AG10803 (cell line): ENCODE measurements at places on chromosomes 3 and 15.

GRCh38 chr3:159001711-159002110 lies 199.9 kb downstream of the MFSD1 start:
- DNase-seq: no peak

- peak; percentile 36 for DNase-seq
Measured at GRCh38 chr15:55587321-55588069, 650 bp downstream of the PYGO1 start.

DNA sequence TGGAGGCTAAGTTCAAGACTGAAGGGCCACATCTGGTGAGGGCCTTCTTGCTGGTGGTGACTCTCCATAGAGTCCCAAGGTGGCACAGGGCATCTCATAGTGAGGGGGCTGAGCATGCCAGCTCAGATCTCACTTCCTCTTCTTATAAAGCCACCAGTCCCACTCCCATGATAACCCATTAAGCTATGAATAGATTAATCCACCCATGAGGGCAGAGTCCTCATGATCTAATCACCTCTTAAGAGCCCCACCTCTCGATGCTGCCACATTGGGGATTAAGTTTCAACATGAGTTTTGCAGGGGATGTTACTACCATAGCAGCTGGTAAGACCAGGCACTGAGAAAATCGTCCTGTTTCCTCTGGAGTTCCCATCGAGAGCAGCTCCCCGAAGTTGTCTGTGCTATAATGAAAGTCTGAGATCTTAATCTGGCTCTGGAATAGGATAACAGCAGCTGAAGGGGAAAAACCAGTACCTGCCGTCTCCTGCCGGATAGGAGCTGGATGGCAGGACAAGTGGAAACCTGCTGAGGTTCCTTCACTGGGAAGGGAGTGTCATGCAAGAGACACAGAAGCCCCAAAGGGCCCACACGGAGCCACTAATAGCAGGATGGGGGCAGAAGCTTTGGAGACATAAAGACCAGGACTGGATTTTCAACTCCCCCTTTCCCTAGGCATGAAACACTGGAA lies 79.5 kb upstream of the EPHB3 start:
- DNase-seq: no peak

- DNase-seq: peak; percentile 86
Measured at GRCh38 chr3:74537164-74537563, 77.3 kb downstream of the CNTN3 start.

DNA sequence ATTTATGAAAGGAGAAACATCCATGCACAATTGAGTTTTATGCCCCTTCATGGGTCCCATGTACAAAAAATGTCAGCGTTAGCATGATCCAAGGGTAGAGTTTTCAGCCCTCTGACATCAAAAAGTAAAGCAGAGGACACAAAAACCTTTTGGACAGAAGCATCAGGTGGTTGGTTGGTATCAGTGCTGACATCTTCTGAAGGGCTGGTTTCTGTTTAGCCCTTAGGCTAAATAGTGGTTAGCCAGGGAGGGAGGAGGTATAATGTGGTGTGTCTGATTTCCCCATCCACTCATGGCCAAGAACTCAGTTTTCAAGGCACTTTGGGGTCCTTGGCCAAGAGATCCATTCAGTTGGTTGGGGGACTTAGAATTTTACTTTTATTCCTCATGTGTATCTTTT lies 16.5 kb downstream of the CCDC66 start:
- DNase-seq: no peak

- no peak for DNase-seq
Measured at GRCh38 chr3:38558864-38559263, 62.7 kb downstream of the EXOG start.

GRCh38 chr15:62173215-62173614 lies 8.1 kb upstream of the C2CD4B start:
- no peak for DNase-seq

DNA sequence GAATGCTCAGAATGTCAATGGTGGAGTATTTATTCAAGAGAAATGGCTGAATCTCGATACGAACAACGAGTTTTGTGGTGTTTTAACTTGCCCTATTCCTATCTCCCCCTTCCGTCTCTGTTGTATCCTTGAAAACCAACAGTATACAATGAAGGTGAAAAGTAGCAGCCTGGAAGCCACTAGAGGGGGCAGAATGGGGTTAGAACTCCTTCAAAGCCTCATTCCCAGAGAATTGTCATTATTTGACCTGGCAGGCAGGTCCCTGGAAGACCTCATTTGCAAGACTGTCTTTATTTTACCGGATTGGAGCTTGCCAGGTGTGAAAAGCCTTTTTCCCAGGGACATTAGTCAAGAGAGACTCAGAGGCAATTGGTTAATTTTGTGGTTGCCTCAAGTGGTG lies 139.4 kb downstream of the LRRC28 start:
- no peak for DNase-seq

- no peak for DNase-seq
Measured at GRCh38 chr3:160106905-160107861, 118.0 kb upstream of the C3orf80 start.

- peak; percentile 34 for DNase-seq
Measured at GRCh38 chr15:99435877-99436541, 129.8 kb upstream of the MEF2A start.

DNA sequence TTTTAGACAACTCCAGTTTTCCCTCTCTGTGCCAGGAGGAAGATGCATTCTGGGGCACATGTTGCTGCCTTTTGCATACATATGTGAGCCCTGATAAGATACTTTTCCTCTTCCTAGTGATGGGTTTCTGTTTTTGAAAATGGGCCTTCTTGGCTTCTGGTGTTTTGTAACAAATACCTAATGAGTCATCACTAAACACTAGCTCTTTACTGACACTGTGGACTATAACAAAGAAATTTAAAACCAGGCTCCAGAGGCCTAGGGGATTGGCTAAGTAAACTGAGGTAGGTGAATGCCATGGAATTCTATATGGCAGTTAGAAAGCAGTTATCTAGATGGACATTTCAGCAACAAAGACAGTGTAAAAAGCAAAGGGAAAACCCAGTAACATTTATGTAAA lies 93.4 kb upstream of the NR2E3 start:
- peak; percentile 36 for DNase-seq

DNA sequence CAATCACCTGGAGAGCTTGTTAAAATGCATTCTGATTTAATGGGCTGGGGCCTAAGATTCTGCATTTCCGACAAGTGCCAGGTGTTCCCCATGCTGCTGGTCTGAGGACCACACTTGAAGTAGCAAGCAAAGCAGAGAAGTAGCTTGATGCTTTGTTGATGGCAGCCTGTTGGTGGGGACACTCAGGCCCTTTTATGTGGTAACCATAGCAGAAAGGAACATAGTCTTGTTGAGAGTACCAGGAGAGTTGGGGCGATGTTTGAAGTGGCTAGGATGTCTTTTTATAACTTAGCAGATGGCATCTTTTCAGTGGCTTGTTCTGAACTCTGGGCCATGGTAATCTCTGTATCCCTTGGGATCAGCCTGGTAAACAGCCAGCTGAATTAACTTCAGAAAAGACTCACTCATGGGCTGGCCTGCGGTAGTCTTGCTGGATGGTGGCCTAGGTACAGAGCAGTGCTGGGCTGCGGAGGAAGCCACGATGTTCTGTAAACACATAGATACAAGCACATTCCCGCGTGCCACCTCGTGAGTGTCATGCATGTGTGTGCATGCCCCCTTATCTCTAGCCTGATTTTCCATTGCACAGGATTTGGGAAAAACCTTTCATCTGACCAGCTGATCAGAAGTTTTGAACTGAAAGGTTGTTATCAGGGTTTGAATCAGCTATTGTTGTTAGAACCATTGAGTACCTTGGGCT lies 292.4 kb upstream of the LRRFIP2 start:
- no peak for DNase-seq

DNA sequence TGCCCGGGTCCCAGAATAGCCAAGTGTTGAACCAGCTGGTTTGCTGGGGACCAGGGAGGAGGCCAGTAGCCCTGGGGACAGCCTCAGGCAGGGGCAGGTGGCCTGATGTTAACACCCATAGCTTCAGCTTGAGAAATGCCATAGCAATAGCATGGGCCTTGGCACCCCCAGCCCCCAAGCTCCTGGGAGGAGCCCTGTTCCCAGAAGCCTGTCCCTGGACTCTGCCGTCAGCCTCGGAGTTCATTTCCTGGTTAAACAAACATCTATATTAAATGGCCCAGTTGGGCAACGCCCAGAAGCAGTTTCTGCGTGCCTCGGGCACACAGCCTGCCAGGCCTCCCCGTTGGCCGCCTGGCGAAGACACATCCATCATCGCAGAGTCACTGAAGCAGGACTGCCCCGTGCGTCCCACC lies 58.2 kb downstream of the FGD5 start:
- peak; percentile 42 for DNase-seq

DNA sequence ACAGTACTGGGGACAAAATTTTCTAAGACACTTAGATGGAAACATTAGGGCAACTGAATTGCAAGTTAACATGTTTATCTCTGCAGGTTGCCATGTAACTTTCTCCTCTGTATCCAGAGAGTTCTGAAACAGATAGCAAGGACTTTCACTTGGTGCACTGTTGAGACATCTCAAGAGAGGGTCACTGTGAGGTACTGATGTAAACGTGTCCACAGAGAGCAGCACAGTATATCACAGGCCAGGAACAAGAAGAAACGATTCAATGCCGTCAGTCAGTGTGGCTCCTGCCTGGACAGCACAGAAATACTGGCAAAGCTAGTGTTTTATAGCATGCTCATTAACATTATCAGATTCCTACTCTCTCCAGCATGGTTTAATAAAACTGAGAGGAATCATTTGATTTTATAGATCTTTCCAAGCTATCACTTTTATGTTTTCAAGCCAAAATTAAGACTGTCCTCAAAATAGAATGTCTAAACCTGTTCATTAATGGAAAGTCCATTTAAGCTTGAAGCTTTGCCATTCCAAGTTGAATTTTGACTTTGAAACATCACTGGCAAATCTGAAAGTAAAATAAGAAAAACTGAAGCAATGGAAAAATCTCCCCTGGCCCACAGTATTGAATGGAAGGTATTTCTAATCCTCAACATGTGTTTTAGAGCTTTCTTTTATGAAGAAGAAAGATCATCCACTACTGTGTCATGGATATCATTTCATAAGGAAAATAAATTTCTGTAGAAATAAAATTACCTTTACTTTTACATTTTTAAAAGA lies 102.7 kb downstream of the IMPG2 start:
- no peak for DNase-seq

DNA sequence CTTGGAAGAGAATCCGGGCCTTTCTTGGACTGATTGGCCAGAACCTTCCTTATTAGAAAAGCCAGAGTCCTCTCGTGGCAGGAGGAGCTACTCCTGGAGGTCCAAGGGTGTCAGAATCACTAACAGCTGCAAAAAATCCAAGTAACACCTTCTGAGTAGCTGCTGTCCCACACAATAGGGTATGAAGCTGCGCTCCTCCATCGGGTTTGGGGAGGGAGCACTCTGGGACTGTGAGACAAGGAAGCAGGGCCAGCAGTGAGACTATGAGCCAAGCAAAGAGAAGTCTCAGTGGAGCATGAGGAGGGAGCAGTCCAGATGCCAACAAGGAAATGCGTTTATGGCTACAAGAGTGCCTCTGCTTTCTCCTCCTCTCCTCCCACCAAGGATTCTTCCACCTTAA lies 21.7 kb downstream of the SEMA3G start:
- DNase-seq: no peak

- DNase-seq: peak; percentile 51
Measured at GRCh38 chr3:151011427-151011826, 38.9 kb upstream of the CLRN1 start.

GRCh38 chr3:46334741-46335478 lies 19.0 kb upstream of the CCR2 start:
- DNase-seq: peak; percentile 37

DNA sequence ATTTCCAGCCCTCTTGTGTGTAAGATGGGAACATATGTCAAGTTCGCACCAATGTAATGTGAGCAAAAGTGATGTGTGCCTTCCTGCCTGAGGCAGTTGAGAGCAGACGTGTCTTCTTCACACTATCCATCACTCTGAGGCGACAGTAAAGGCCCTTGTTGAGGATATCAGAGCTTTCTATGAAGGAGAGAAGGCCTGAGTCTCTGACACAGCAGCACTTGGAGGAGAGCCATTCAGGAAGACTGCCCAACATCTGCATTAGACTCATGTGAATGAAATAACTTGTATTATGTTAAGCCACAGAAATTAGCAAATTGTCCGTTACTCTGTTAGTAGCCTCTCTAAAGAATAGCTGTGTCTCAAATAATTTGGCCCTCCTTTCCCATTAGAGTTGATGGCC lies 108.8 kb upstream of the CCDC54 start:
- DNase-seq: peak; percentile 4

DNA sequence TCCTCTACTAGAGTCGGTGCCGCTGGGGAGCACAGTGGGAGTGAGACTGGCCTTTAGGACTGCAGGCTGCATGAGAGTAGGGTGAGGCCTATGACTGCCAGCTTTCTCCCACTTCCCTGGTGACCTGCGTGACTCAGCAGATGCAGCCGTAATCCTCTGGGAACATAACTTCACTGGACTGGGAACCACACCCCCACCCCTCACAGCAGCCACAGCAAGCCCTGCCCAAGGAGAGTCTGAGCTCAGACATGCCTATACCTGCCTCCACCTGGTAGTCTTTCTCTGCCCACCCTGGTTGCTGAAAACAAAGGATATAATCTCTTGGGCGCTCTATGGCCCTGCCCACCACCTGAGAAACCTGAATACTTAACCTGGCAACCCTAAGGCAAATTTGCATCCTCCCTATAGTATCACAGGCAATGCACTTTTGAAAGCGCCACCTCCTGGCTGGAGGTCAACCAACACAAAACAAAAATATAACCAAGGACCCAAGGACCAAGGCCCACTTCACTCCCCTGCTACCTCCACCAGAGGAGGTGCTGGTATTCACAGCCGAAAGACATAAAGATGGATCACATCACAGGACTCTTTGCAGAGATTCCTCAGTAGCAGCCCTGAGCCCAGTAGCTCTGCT lies 308.9 kb downstream of the CTNNB1 start:
- no peak for DNase-seq

- DNase-seq: no peak
Measured at GRCh38 chr3:38608086-38608775, 41.3 kb downstream of the SCN5A start.

- no peak for DNase-seq
Measured at GRCh38 chr3:86653661-86654205, 337.2 kb downstream of the VGLL3 start.

GRCh38 chr15:98412852-98413251 lies 235.5 kb upstream of the IGF1R start:
- no peak for DNase-seq

DNA sequence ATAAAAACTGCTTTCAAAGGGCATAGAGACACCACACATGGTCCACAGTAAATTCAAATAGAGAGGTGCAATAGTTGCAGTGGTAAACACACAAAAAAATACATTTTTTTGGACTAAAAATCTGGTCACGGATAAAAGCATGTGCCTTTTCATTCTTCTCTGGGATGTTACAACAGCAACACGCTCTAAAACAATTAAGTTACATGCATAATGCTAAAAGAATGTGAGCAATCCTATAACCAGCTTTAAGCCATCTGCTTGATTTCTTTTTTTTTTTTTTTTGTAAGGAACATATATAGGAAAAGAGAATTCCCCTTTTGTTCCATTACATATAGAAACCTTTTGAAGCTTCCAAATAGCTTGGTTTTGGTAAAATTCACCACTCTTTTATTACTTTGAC lies 20.0 kb downstream of the WNT5A start:
- DNase-seq: peak; percentile 91
